Activated naive CD8-positive, alpha-beta T cell treated with anti-CD3 and anti-CD28 coated beads for 36 hours (primary cell): ENCODE measurements at places on chromosomes 2 and 18. TPM values are rescaled to one million over a fixed set of nuclear protein-coding genes. Genes with fewer than 3 reads are reported as not detected.
A peak's percentile ranks its signal among the peaks of the same experiment; 100 is the strongest.

GKN1 gene
- total RNA-seq, result not detected

CCDC148 gene
- not detected for total RNA-seq

EML6 gene
- total RNA-seq, result 1.3 TPM

KLHL29 gene
- total RNA-seq, result 1.5 TPM

LRRTM4 gene
- not detected for total RNA-seq

SNORC gene
- 2.4 TPM for total RNA-seq

SERPINB5 gene
- not detected for total RNA-seq

CRYGC gene
- not detected for total RNA-seq

PKDCC gene
- total RNA-seq, result not detected

GALR1 gene
- not detected for total RNA-seq

ZC3H15 gene
- total RNA-seq, result 116 TPM

PRKAG3 gene
- total RNA-seq, result not detected

RNF125 gene
- 11.6 TPM for total RNA-seq

DNA sequence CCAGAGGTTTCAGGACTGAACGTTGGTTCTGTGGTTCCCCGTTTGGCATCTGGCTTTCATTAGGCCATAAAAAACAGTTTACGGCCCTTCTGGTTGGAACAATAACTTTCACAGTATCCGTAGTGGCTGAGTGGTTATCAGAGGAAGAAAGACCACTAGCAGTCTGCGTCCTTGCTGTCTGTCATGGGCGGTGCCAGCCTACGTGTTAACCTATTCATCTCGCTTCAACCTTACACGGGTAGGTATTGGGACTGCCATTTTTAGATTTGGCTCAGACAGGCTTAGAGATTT, 42.6 kb upstream of the ROCK2 start:
- H3K27me3 ChIP-seq, result no peaks in the 10 kb centered on the region
- DNase-seq, result no peak
- no peak overlapping the region for H3K4me3 ChIP-seq
- no peaks in the 10 kb centered on the region for H3K4me1 ChIP-seq

- H3K36me3 ChIP-seq, result no peaks in the 10 kb centered on the region
- H3K4me1 ChIP-seq, result no peaks in the 10 kb centered on the region
- H3K27ac ChIP-seq, result no peak overlapping the region
Observed at GRCh38 chr18:71797554-71797953, 746.6 kb downstream of the CBLN2 start.

GRCh38 chr2:153387203-153387602, 91.4 kb downstream of the RPRM start:
- no peak overlapping the region for H3K27ac ChIP-seq
- H3K4me3 ChIP-seq, result no peak overlapping the region
- DNase-seq, result no peak
- H3K36me3 ChIP-seq, result no peaks in the 10 kb centered on the region
- peaks cover 5% of the 10 kb centered on the region for H3K27me3 ChIP-seq

DNA sequence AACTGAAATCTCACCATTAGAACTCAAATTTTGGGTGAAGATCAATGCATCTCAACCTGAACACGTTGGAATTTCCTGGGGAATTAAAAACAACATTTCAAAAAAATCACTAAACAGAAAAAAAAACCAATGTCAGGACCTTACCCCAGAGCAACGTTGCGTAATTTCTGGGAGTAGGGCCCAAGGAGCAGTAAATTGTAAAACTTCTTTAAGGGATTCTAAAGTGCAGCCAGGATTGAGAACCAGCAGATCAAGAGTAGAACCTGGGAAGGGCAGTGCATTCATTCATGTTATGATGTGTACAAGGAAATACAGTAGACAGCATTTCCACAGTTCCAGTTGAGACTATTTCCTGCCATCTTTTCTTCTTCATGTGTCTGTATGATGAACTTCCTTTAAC, 56.9 kb downstream of the RHBDD1 start:
- H3K27ac ChIP-seq, result no peak overlapping the region
- H3K4me3 ChIP-seq, result no peak overlapping the region
- H3K4me1 ChIP-seq, result peaks cover 4% of the 10 kb centered on the region
- H3K36me3 ChIP-seq, result peaks cover 34% of the 10 kb centered on the region
- H3K27me3 ChIP-seq, result no peaks in the 10 kb centered on the region

DNA sequence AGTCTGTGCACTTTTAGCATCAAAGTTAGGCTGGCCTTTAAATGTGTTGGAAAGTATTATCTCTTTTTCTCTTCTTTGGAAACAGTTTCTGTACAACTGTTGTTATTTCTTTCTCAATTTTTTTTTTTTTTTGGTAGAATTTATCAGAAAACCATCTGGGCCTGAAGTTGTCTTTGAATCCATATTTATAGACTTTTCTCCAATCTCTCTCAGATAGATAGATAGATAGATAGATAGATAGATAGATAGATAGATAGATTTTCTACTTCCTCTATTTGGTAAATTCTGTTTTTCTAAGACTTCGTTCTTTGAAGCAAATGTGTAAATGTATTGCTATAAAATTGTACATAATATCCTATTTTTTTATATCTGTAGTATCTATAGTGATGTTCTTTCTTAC, 17.5 kb downstream of the DNAJC10 start:
- H3K4me1 ChIP-seq, result no peaks in the 10 kb centered on the region
- no peak overlapping the region for H3K27ac ChIP-seq
- H3K4me3 ChIP-seq, result no peak overlapping the region

GRCh38 chr2:219274361-219274921, 4.7 kb upstream of the DNAJB2 start:
- H3K4me3 ChIP-seq, result no peak overlapping the region
- H3K4me1 ChIP-seq, result peaks cover 19% of the 10 kb centered on the region
- DNase-seq, result no peak
- H3K27me3 ChIP-seq, result no peaks in the 10 kb centered on the region
- H3K36me3 ChIP-seq, result no peaks in the 10 kb centered on the region

DNA sequence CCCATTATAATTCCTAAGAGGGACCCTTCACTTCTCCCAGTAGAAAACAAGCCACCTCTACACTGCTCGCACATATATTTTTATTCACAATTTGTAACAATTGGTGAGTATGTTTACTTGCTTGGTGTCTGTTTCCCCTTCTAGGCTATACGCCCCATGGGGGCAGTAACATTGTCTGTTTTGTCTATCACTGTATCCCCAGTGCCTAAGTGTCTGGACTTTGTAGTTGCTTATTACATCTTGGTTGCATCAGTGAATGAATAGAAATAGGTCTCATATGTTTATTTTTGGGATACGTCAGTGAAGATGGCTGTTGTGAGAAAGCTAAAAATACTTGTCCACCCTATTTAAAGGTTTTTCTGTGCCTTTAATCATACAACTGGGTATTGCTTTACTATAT, 87.4 kb upstream of the ITGB6 start:
- peaks cover 11% of the 10 kb centered on the region for H3K36me3 ChIP-seq
- H3K27ac ChIP-seq, result no peak overlapping the region
- H3K4me3 ChIP-seq, result no peak overlapping the region
- H3K27me3 ChIP-seq, result no peaks in the 10 kb centered on the region
- H3K4me1 ChIP-seq, result peaks cover 9% of the 10 kb centered on the region
- DNase-seq, result no peak

DNA sequence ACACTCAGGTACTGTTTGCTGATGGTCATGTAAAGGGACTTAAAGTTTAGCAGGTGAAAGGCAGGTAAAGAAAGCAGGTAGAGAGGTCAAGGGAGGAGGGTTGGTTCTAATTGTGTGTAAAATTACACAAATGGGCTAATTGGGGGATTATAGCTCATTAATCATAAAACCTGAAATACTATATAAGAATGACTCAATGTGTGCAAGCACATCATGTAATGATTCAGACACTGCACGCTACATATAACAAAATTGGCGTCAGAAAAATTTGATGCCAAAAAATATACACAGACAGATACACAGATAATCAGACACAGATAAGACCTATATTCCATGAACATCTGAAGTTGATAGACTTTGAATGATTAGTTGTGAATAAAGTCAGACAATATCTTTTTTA, 120.7 kb upstream of the LMAN1 start:
- no peak overlapping the region for H3K27ac ChIP-seq
- no peak overlapping the region for H3K4me3 ChIP-seq
- DNase-seq, result no peak
- H3K36me3 ChIP-seq, result no peaks in the 10 kb centered on the region
- peaks cover 35% of the 10 kb centered on the region for H3K27me3 ChIP-seq

DNA sequence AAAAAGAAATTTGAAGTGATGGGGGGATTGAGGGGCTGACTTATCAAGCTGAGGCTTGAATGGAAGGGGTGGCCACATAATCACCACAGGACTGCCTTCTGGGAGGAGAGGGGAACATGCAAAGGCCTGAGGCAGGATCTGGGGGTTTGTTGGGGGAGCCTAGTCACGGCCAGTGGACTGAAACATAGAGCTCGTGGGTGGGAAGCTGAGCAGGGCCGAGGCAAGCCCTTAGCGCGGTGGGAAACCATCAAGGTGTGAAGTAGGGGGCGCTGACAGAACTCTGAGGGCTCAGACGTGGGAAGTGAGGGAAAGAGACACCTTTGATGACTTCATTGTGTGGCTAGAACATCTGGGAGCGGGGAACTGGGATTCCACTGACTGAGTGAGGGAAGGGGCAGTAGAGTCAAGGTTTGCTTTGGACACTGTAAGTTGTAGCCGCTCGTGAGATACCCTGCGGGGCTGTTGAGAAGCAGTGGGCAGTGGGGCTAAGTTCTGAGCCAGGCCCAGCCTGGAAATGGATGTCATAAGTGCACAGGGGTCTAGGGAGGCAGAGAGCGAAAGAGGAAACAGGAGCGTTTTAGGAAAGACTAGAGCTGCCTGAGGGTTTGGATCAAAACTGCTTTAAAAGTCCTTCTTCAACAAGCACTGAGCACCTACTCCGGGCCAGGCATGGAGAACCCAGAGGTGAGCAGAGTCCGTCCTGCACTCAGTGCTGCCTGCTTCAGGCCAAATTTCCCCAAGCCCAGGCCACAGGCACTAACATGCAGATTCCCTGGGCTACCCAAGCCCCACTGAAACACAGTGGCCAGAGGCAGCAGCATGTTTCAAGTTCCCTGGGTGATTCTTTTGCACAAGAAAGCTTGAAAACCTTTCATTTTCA, 686 bp upstream of the SNORC start:
- no peak overlapping the region for H3K27ac ChIP-seq
- H3K4me1 ChIP-seq, result no peaks in the 10 kb centered on the region
- DNase-seq, result no peak
- H3K27me3 ChIP-seq, result no peaks in the 10 kb centered on the region
- H3K4me3 ChIP-seq, result no peak overlapping the region

DNA sequence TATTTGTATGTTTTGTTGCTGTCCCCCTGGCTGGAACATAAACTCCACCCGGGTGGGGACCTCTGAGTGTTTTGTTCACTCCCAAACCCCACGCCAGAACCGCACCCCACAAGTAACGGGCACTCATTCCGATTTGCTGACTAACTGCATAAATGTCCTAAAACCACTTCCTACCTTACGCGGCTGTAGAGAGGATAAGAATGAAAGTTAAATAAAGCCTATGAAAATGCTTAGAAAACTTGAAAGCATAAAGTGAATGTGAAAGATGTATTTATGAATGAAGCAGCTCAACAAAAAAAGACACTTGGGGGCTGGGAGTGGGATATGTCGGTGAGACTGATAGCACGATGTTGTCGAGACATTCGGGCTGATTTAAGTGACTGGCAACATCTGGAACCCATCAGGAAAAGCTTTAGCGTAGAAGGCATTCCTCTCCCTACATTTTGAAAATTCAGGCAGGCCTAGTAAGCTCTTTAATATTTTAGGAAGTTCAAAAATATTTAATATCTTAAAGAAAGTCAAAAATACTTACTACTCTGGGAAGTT, 206.7 kb downstream of the SH3RF3 start:
- H3K4me1 ChIP-seq, result peaks cover 40% of the 10 kb centered on the region
- H3K36me3 ChIP-seq, result no peaks in the 10 kb centered on the region
- no peaks in the 10 kb centered on the region for H3K27me3 ChIP-seq

- no peak overlapping the region for H3K4me3 ChIP-seq
- H3K4me1 ChIP-seq, result no peaks in the 10 kb centered on the region
- H3K36me3 ChIP-seq, result no peaks in the 10 kb centered on the region
- H3K27ac ChIP-seq, result no peak overlapping the region
- DNase-seq, result peak; percentile 14
- no peaks in the 10 kb centered on the region for H3K27me3 ChIP-seq
Observed at GRCh38 chr2:160918906-160919503, 241.2 kb upstream of the TANK start.

GRCh38 chr2:69858261-69858660, 28.8 kb downstream of the GMCL1 start:
- no peak overlapping the region for H3K4me3 ChIP-seq
- no peaks in the 10 kb centered on the region for H3K27me3 ChIP-seq
- H3K27ac ChIP-seq, result no peak overlapping the region
- no peaks in the 10 kb centered on the region for H3K4me1 ChIP-seq

DNA sequence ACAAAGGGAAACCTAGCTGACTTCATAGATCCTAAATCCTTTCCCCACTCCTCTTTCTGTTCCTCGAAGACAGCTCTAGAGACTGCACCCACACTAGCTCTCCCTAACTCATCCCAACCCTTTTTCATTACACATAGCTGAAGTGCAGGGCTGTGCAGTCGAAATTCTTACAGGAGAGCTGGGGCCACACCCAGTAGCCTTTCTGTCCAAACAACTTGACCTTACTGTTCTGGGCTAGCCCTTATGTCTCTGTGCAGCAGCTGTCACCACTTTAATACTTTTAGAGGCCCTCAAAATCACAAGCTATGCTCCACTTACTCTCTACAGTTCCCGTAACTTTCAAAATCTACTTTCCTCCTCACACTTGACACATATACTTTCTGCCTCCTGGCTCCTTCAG, 666.1 kb upstream of the PKDCC start:
- H3K27me3 ChIP-seq, result no peaks in the 10 kb centered on the region
- DNase-seq, result no peak
- no peak overlapping the region for H3K4me3 ChIP-seq
- no peaks in the 10 kb centered on the region for H3K4me1 ChIP-seq

DNA sequence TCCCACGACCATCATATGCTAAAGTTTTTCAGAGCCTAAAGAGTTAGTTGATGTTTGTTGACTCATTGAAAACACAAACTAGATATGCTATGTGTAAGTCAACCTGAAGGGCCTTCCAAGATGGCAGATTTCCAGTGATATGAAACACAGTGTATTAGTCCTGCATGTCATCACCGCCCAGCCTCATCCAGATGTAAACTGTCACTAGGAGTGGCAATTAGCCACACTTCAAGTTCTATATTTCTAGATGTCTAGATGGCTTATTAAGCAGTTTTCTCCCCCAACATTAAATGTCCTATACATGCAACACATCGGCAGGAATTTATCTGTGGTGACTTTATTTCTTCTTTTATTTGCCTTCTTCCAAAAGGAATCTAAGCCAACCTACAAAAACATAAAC, 444.1 kb upstream of the SMIM21 start:
- H3K4me1 ChIP-seq, result no peaks in the 10 kb centered on the region
- H3K4me3 ChIP-seq, result no peak overlapping the region
- H3K27ac ChIP-seq, result no peak overlapping the region
- H3K27me3 ChIP-seq, result peaks cover 5% of the 10 kb centered on the region

GRCh38 chr2:24912986-24913385, 7.1 kb downstream of the ADCY3 start:
- H3K36me3 ChIP-seq, result peaks cover 51% of the 10 kb centered on the region
- H3K4me1 ChIP-seq, result peaks cover 22% of the 10 kb centered on the region
- no peak overlapping the region for H3K4me3 ChIP-seq
- no peak for DNase-seq
- no peaks in the 10 kb centered on the region for H3K27me3 ChIP-seq
